Left renal cortex interstitium (tissue), 4 donors: ENCODE measurements at places on chromosomes 1 and 21.

- no peak for DNase-seq
Observed at GRCh38 chr1:12383786-12384185, 154.0 kb downstream of the VPS13D start.

GRCh38 chr1:107683683-107684082 is 281.3 kb downstream of the VAV3 start:
- no peak for DNase-seq

- no peak for DNase-seq
Observed at GRCh38 chr1:154429118-154429517, 24.0 kb downstream of the IL6R start.

DNA sequence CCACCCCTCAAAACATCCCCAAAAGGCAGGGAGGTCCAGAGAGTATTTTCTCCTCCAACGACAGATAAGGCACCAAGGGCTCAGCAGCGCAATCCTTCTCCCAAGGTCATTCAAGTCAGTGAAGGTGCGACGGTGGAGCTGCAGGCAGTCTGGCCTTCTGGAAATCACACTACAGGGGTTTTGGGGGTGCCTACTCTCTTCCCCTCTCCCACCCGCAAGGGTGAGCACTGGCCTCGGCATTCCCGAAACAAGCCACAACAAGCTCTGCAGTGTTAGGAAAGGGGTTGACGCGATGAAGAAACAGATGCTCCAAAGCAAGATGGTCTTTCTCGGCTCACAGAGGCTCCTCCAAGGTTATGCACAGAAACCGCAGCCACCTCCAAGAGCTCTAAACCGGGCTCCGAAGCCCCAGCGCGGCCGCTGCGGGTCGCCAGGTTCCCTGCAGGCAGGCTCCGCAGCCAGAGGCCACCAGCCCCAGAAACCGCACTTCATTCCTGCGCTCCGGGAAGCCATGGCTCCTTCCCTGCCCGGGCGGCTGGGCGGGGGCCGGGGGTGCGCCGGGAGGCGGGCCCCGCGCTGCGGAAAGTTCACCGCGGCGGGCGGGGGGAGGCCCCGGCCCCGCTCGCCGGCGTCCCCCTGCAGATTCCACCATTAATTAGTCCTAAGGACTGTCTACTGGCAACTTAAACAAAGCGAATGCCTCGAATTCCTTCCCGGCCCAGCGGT is 1.1 kb downstream of the LUZP1 start:
- no peak for DNase-seq

- DNase-seq = no peak
Observed at GRCh38 chr1:91792489-91793071, 93.4 kb downstream of the TGFBR3 start.

GRCh38 chr1:235403593-235403992 is 36.4 kb downstream of the TBCE start:
- DNase-seq = no peak

DNA sequence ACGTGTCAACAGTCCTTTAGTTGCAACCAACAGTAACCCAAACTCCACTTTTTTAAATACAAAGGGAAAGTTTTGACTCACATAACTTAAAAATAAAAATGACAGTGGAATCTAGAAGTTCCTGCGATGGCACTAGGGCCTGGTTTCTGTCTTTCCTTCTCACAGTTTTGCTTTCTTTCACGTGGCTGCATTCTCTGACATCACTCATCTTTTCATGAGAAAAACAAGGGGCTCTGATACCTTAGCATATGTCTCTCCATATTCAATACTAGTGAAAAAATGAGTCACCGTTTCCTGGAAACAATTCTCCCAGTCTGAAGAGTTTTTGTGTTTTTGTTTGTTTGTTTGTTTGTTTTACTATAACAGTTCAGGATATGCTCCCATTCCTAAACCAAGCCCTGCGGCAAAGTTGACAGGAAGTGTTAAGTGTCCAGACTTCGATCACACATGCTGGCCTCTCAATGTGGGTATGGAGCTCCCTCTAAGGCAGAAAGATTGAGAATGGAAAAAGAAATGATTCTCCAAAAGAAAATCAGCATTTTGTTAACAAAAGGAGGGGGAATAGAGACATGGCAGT is 483.3 kb downstream of the TTLL7 start:
- no peak for DNase-seq

DNA sequence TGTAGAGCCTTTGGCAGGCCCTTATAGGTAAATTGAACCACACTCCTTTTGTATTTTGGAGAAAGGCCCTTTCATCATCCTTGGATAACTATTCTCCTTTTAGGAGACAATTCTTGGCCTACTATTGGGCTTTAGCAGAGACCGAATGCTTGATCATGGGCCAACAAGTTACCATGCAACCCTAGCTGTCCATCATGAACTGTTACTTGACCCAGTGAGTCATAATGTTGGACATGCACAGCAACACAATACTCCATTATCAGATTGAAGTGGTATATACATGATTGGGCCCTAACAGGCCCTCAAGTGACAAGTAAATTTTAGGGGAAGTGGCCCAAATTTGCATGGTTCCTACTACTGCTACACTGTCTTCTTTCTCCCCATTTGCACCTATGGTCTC is 84.4 kb downstream of the CATSPERE start:
- no peak for DNase-seq

DNA sequence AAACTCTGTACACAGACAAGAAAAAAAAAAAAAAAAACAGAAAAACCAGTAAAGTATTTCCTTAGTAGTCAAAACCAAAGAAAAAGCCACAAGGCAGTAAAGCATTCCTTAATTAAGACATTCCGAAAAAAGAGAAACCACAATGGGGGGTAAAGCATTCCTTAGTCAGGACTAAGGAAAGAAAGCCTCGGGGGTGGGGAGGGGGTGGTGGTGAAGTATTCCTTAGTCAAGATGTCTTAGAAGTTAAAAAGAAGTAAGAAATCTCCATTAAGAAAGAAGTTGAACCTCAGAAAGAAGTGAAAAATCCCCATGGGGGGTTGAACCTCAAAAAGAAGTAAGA is 28.2 kb upstream of the FMO1 start:
- no peak for DNase-seq

- no peak for DNase-seq
Observed at GRCh38 chr1:103461161-103462105, 64.1 kb upstream of the RNPC3 start.
